ENCODE measurements at places on chromosomes 5 and 9. TPM values are rescaled to one million over a fixed set of nuclear protein-coding genes. Genes with fewer than 3 reads are reported as not detected.

TNFSF15 gene
- total RNA-seq: 5.2 TPM

PDE6A gene
- total RNA-seq: not detected

PCDHGA2 gene
- 0.05 TPM for total RNA-seq

MSMP gene
- total RNA-seq: 0.28 TPM

APBA1 gene
- 2.7 TPM for total RNA-seq

GRCh38 chr5:37568018-37568753 lies 189.1 kb downstream of the WDR70 start:
- no peak for DNase-seq

DNA sequence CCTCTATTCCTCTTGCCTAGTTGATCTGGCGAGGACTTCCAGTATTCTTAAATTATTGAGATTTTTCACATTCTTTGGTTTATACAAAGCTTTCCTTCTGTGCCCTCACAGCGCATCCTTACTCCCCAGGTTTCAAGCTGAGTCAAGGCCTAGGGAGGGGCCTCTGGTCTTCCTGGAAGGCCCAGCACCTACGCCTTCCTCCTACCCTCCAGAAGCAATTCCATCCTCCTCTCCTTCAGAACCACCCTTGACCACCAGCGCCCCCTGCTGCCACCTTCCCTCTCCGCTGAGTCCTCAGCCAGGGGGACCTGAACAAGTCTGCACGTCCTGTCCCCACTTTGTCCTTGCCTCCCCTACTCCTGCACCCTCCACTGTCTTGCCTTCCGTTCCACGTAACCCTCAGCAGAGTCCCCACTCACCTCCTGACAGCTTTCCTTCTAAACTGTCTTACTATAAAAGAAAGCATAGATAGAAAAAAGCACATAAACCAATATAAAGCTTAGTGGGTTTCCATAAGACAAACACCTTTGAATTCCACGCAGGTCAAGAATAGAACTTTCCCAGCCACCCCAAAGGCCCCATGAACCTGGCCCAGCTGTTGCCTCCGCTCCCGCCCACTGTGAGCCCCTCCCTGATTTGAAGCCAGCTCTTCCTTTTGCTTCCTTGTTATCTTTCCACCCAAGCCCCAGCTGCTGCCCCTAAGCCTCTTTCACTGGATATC lies 63.0 kb upstream of the CTSL start:
- peak; percentile 77 for DNase-seq

- no peak for DNase-seq
Measured at GRCh38 chr5:14534773-14535172, 46.8 kb upstream of the OTULINL start.

DNA sequence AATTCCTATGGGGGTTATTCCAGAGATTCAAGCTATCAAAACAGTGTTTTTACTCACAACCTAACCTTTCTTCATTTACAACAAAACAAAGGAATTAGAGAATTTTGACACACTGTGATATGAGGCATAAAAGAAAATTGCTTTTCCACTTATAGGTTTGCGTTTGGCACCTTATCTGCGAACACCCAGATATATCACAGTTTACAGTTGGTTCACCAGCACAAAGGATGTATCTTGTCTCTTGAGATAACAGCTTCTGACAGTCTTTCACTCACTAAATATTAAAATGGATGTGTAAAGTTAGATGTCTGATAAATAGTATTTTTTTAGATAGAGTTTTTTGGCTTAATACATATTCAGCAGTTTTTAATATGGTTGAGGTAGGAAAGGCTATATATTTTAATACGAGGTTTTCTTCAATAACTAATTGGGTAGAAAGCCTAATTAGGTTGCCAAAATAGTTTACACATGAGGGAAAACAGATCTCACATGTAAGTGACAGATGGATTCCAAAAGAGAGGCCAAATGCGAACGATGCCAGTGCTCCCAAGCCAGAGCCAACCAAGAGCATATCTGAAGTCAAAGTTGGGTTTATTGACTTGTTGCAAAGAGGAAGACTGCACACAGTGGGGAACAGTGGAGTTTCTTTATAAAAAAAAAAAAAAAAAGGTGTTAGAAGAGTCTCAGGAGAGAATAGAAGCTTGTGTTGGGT lies 1495.2 kb downstream of the MAT2B start:
- no peak for DNase-seq

DNA sequence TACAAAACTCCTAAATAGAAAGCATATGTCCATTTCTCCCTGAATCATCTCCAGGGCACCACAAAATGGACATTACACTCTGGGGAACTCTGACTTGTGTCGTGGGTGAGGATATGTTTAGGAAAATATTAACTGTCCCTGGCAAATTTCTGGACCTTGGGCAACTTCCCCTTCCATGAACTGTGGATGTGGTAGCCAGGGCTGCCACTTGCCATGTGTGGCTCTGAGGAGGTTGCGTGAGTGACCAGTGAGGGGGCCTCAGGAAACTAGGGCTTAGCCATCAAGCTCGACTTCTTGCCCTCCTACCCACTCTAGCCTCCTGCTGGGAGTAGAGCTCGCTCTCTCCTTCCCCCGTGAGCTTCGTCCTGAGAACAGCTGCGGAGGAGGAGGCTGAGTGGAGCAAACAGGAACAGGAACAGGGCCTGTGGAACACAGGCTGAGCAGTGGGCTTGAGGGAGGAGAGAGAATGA lies 13.8 kb upstream of the STC2 start:
- no peak for DNase-seq

DNA sequence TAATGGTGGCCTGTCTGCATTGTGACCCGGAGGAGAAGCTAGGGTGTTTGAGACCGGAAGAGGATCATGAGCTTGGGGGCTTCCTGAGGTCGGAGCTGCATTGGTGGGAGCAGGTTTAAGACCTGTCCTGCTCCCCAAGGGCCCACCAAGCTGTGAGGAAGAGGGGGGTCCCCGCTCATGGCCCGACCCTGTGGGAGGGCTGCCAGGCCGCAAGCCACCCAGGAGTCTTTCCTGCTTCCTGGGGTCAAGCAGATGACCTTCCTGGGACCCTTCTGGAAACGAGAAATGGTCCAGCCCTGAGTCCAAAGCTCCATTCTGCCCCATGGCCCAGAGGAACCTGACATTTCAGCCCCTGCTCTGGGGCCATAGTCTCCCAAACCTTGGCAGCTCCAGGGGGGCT lies 61.5 kb upstream of the RNU6ATAC start:
- no peak for DNase-seq

GRCh38 chr9:10785255-10785654 lies 172.5 kb upstream of the PTPRD start:
- no peak for DNase-seq
